Naive B cell (primary cell): ENCODE measurements at places on chromosomes 6 and 20. TPM values are rescaled to one million over a fixed set of nuclear protein-coding genes. Genes with fewer than 3 reads are reported as not detected.

Gene FABP7
- polyA plus RNA-seq = not detected

Gene GLP1R
- polyA plus RNA-seq = not detected

Gene SNX3
- polyA plus RNA-seq = 659 TPM

Gene BPIFB4
- not detected for polyA plus RNA-seq

Gene IL17A
- polyA plus RNA-seq = not detected

Gene BPIFA1
- not detected for polyA plus RNA-seq

Gene TBXT
- polyA plus RNA-seq = not detected

Gene PCK1
- polyA plus RNA-seq = not detected

Gene BTN2A1
- polyA plus RNA-seq = 13.0 TPM

Gene THBD
- not detected for polyA plus RNA-seq

Gene SPEF1
- not detected for polyA plus RNA-seq

Gene ALDH5A1
- polyA plus RNA-seq = 21.8 TPM

Gene SLC13A3
- not detected for polyA plus RNA-seq

Gene CLPSL2
- polyA plus RNA-seq = not detected

Gene SEL1L2
- not detected for polyA plus RNA-seq

Gene FLRT3
- polyA plus RNA-seq = not detected

Gene SLC52A3
- not detected for polyA plus RNA-seq

Gene OVOL2
- not detected for polyA plus RNA-seq

Gene HTR1E
- polyA plus RNA-seq = not detected

Gene BPIFB1
- not detected for polyA plus RNA-seq

Gene HFE
- polyA plus RNA-seq = 0.47 TPM

Gene PBX2
- 0.64 TPM for polyA plus RNA-seq

Gene LGSN
- not detected for polyA plus RNA-seq

Gene BEND6
- polyA plus RNA-seq = not detected

Gene ABRACL
- 97.0 TPM for polyA plus RNA-seq

Gene ADGRF5
- polyA plus RNA-seq = not detected

Gene TGM2
- polyA plus RNA-seq = not detected

Gene OR14J1
- not detected for polyA plus RNA-seq

Gene HLA-DQA1
- 309 TPM for polyA plus RNA-seq

Gene MICB
- 4.4 TPM for polyA plus RNA-seq

Gene SCUBE3
- polyA plus RNA-seq = not detected

Gene SLC22A23
- polyA plus RNA-seq = 0.61 TPM

Gene TSHZ2
- not detected for polyA plus RNA-seq

Gene TGM3
- polyA plus RNA-seq = not detected

Gene GJA1
- polyA plus RNA-seq = not detected

Gene FAM8A1
- 3.0 TPM for polyA plus RNA-seq

Gene ENPP1
- 1.3 TPM for polyA plus RNA-seq

Gene HLA-F
- polyA plus RNA-seq = 278 TPM

Gene KCNK5
- polyA plus RNA-seq = not detected

Gene FYN
- polyA plus RNA-seq = 92.6 TPM

Gene DHX16
- 27.0 TPM for polyA plus RNA-seq

Gene RTF2
- polyA plus RNA-seq = 152 TPM

Gene PNPLA1
- polyA plus RNA-seq = not detected

Gene NHLRC1
- 1.5 TPM for polyA plus RNA-seq

Gene DYNLT2
- polyA plus RNA-seq = 0.98 TPM
